ENCODE measurements at places on chromosomes 7 and 10. TPM values are rescaled to one million over a fixed set of nuclear protein-coding genes. Genes with fewer than 3 reads are reported as not detected.

- DNase-seq, result no peak
Measured at GRCh38 chr7:73992101-73992562, 35.8 kb upstream of the ELN start.

DNA sequence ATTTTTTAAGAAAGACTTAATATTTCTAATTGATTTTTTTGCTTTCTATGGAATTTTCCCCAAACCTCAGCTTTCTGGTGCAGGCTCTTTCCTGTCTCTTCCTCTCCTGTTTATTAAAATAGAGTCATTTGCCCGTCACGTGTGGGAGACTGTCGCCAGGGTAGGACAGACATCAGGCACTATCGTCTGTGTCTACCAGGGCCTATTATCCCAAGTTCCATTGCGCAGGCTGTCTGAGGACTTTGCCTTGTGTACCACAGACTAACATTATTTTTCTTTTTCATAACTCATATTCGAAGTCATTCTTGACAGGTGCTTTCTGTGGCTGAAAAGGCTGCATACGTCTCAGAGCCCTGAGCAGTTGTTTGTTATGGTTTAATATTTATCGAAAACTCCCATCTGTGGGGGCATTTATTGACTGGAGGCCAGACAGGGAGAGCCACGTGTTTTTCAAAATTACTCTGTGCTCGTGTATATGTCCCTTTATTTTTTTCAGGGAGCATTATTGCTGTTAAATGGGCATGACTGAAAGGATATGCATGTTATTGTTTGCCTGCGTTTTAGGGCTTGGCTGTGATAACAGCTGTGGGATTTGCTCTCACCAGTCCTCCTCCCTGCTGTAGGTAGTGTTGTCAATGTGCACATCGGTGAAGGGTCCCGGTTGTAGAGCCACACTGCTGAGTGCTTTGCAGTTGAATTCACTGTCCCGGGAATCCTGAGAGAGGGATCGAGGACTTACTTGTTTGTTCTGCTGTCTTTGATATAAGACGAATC, 89.8 kb downstream of the CAMK1D start:
- no peak for DNase-seq

DNA sequence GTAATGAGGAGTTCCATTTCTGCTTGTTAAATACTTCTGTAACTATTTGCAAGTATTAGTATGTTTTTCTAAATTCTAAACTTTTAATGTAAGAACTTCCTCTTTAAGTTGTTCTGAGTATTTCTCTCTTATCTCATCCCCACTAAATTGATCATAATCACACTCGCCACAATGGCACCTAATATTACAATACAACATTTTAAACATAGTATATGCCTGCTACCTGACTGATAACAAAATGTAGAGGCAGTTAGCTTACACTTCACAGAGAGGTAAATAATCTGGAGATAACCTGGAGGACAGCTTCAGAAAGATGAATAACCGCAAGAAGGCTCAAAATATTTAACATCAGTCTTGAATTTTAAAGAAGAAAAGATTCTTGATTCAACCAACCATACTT, 48.6 kb downstream of the HIBADH start:
- no peak for DNase-seq

- peak; percentile 30 for DNase-seq
Measured at GRCh38 chr7:2870471-2870931, 26.4 kb upstream of the GNA12 start.

DNA sequence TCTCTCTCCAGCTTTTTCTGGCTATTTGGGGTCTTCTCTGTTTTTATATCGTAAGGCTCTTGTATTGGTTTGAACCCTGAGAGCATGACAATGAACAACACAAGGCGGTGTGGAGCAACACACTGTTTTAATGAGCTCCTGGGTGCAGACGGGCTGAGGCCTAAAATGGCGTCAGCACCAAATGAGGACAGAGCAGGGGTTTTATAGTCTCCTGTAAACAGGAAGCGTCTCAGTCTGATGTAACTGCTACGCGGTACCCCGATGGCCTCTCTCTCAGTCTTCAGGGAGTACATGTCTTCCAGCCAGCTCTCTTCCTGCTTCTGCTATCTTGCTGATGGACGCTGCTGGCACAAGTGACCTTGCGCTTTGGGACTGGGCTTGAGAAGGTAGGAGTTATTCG, 95.9 kb upstream of the CCDC71L start:
- DNase-seq, result no peak

GRCh38 chr7:131011976-131012375, 278.0 kb upstream of the KLF14 start:
- peak; percentile 67 for DNase-seq

GPR26 gene
- not detected for total RNA-seq

RTKN2 gene
- 2.7 TPM for total RNA-seq

COL17A1 gene
- total RNA-seq, result 1,287 TPM

Data from mammary epithelial cell (primary cell).